ENCODE measurements at places on chromosomes 16 and 17. TPM values are rescaled to one million over a fixed set of nuclear protein-coding genes. Genes with fewer than 3 reads are reported as not detected.

DNA sequence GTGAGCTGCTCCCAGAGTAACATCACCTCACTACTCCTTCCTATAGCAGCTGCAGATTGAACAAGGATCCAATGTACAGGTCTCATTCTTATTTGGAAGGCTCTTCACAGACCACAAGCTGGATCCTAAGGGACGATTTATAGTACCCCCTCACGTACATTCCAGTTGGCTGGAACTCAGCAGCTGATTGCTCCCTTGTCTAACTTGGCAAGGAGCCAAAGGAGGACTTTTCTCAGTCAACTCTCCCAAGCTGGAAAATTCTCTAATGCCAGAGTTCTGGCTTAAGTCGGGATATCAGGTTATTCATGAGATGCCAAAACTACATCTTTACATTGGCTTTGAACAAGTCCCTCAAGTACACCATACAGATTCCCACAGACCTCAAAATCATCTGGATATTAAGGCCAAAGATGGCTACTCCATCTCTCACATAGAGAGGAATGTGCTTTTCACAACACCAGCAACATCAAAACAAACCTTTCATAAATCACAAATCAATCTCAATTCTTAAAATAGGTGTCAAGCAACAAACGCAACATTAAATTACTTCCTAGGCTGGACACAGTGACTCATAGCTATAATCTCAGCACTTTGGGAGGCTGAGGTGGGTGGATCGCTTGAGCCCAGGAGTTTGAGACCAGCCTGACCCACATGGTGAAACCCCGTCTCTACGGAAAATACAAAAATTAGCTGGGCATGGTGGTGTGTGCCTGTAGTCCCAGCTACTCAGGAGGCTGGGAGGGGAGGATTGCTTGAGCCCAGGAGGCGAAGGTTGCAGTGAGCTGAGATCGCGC is 39.3 kb downstream of the SMG6 start:
- H3K4me1 ChIP-seq = no peaks in the 10 kb centered on the region
- DNase-seq = no peak
- no peaks in the 10 kb centered on the region for H3K27me3 ChIP-seq
- H3K27ac ChIP-seq = no peak overlapping the region
- H3K36me3 ChIP-seq = peaks cover 16% of the 10 kb centered on the region

DNA sequence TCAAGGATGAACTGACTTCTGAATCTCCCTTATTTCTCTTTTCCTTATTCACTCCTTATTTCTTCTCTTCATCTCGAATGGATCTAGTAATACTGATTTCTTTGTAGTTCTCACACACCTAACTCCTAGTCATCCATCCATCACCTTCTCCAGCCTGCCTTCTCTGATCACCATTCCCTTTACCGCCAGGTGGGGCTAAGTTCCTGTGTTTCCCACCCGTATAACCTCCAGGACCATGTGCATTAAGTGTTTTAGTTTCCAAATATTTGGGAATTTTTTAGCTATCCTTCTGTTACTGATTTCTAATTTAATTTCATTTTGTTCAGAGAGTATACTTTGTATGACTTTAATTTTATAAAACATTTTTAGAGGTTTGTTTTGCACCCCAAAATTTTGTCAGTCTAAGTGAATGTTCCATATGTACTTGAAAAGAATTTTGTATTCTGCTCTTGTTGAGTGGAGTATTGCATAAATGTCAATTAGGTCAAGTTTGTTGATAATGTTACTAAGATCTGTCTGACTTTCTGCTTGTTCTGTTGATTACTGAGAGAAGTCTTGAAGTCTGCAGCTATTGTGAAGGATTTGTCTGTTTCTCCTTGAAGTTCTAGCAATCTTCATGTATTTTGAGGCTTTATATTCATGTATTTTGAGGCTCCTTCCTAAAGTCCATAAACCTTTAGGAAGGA is 8.8 kb downstream of the BPTF start:
- H3K4me1 ChIP-seq = peaks cover 40% of the 10 kb centered on the region
- H3K36me3 ChIP-seq = peaks cover 2% of the 10 kb centered on the region
- DNase-seq = no peak
- no peaks in the 10 kb centered on the region for H3K27me3 ChIP-seq
- no peak overlapping the region for H3K27ac ChIP-seq
- no peak overlapping the region for H3K4me3 ChIP-seq

TBX6 gene
- 1.2 TPM for total RNA-seq

DNA sequence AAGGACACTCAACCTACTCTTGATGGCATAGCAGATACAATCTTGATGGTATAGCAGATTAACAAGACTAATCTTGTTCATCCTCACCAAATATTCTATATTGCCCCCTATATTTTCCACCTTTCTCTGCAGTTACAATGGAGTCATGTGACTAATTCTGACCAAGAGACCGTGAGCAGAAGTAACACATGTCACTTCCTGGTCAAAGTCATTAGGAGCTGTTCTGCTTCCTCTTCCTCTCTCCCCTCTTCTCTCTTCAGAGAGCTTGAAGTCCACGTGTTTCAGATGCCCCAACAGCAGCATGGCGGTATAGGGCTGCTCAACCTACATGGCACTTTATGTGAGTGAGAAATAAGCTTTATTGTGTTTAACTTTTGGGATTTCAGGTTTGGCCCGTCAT is 55.3 kb upstream of the ERCC4 start:
- no peak for DNase-seq
- peaks cover 18% of the 10 kb centered on the region for H3K27me3 ChIP-seq
- H3K27ac ChIP-seq = no peak overlapping the region

GRCh38 chr17:16444258-16444886 is 29.0 kb downstream of the TRPV2 start:
- H3K4me1 ChIP-seq = peaks cover 64% of the 10 kb centered on the region
- peaks cover 39% of the 10 kb centered on the region for H3K36me3 ChIP-seq
- H3K4me3 ChIP-seq = peak overlapping the region; percentile 89
- no peak for DNase-seq
- peaks cover 6% of the 10 kb centered on the region for H3K27me3 ChIP-seq

Data from neural crest cell (in vitro differentiated cells).